GM12878 (cell line): ENCODE measurements at places on chromosomes 5 and 9.

DNA sequence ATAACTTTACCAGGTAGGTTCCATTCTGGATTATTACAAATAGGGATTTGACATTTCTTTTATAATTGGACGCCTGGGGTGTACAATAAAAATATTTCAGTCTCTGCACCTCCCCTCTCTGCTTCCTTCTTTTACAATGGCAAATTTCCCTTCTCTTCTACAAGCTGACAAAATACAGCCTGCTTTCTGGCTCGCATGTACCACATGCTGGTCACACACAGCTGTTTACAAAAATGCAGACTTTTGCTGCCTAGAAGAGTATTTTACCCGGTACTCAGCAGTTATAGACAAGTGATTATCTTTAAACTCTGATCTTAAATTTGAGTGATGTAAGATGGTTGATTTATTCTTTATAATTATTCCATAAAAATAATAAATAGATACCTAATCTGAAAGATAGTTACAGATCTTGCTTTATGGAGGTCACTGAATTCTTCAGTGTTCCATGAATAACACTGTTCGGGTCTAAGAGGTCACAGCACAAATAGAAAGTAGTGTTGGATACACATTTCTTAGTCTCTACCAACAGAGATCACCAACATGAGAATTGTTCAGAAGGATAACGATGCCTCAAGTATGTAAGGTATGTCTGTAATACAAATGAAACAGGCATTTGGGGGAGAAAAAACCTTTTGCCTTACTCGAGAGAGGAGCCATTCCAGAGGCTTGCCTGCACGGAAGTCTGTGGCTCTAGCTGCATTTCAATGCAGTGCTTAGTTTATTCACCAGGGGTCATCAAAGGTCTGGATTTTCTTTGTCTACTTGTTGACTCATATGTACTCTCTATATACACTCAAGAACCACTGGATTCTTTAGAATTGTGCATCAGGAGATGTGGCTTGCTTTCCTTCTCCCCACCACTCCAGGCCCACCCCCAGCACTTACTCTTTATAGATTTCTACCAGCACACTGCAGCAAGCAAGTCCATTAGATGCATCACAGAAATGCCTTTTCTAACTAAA, 206.6 kb upstream of the RFX3 start:
- peak; percentile 64 for DNase-seq

- no peak for DNase-seq
These were observed 1.1 kb upstream of the NADK2 start for GRCh38 chr5:36242534-36243485.

DNA sequence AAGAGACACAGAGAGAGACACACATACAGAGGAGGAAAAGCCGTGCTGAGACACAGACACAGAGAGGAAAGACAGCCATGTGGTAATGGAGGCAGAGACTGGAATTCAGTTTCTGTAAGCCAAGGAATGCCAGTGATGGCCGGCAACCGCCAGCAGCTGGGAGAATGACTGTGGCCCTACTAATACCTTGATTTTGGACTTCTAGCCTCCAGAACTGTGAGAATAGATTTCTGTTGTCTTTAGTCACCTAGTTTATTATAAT, 90.2 kb downstream of the TARS1 start:
- no peak for DNase-seq

DNA sequence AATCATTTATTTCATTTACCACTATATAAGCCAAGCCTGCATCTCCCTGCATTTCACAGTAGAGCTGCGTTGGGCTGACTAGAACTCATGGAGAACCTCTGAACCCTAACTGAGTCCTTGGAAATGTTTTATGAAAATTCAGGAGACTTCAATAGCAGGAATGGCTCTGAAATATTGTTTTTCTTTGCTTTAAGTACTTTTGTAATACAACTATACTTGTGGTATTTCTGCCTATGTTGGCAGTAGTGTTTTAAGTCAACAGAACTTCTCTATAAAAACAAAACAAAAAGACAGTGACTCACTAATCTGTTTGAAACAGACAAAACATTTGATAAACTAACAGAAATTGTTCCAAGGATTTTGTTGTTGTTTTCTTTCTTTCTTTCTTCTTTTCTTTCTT, 489.2 kb upstream of the MEF2C start:
- no peak for DNase-seq

- no peak for DNase-seq
These were observed 972.5 kb upstream of the CTNND2 start for GRCh38 chr5:12876541-12877298.

DNA sequence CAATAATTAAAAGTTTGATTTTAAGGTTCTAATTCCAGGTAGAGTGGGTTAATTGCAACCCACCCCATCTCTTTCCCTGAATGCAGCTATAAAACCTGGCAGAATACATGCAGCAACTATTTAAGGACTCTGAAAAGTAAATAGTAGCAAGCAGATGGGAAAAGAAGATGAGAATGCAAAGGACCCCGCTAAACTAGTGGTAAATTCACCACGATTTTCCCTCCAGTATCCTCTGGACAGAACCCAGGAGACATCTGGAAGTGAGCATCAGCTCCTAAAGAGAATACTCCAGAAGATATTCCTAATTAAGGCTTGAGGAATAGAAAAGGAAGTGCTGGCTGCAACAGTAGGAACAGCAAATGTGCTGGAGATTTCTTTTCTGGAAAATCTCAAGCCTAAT, 170.9 kb downstream of the FRMD3 start:
- no peak for DNase-seq

GRCh38 chr5:53083927-53084326, 25.6 kb downstream of the MOCS2 start:
- no peak for DNase-seq

- no peak for DNase-seq
These were observed 2.6 kb upstream of the FOXB2 start for GRCh38 chr9:77016526-77017504.

GRCh38 chr5:166906991-166907713, 1384.3 kb upstream of the WWC1 start:
- DNase-seq, result no peak

GRCh38 chr5:172274951-172275753, 8.4 kb downstream of the UBTD2 start:
- DNase-seq, result peak; percentile 55

- DNase-seq, result no peak
These were observed 89.8 kb upstream of the ELL2 start for GRCh38 chr5:96051401-96051830.

- DNase-seq, result no peak
These were observed 709 bp downstream of the UAP1L1 start for GRCh38 chr9:137077758-137078693.

DNA sequence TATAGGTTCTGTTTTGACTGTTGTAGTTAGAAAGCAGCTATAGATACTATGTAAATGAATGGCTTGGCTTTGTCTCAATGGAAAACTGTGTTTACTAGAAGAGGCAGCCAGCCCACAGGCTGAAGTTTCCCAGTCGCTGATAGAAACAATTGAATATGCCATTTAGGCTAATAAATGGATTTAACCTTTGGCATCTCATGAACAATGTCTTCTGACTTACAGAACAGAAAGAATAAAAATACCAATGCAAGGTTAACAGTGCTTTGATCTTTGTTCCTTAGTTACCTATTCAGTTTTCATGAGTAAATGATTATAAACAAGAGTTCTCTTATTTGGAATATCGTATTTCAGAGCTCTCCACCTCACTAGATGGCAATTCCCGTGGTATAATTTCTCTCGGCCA, 120.6 kb downstream of the PAM start:
- DNase-seq, result no peak

DNA sequence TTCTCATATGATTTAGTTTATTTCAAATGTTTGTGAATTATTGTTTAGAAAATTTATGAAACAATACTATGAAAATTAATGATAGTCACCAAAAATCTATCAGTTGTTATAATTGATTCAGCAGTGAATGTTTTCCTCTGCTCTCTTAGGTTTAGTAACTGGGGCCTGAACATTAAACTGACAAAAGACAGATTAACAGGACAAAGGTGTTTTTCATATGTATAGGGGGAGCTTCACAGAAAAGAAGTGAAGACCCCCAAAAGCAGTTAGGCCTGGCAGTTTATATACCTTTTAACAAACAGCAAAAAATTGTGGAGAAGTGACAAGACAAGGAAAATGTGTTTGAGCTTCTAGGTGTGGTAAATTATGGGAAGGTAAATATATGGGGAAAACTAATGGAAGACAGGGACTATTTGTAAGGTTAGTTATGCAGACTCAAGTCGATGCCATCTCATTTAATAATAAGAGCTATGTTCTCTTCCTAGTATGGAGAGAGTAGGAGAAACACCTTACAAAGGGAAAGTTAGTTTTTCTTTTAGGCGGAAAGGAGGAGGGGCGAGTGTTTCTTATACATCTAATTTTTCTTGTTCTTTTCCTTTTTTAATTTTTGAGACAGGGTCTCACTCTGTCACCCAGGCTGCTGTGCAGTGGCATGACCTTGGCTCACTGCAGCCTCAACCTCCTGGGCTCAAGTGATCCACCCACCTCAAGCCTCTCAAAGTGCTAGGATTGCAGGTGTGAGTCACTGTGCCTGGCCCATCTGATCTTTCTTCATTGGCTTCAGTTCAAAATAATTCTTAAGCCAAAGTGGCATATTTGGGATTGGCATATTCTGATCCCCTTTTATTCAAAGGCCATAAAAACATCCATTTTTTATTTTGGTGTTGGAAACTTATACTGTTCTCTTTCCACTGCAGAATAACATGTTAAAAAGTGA, 77.8 kb downstream of the C9orf153 start:
- DNase-seq, result no peak

DNA sequence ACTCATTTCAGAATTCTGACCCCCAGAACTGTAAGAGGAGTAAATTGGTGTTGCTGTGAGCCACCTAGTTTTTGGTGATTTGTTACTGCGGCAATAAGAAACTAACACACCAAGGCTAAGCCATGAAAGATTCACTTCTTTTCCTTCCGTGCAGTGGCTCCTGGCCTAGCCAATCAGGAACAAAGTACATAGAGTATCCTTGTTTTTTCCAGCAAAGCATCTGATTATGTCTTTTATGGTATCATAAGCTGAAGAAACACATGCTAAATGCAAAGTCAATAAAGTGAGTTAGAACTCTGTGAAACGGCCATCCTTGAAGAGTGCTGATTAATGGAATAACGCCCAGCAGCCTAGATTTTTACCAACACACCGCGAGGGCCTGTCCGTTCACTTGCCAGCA, 11.4 kb downstream of the RNF130 start:
- DNase-seq, result no peak

DNA sequence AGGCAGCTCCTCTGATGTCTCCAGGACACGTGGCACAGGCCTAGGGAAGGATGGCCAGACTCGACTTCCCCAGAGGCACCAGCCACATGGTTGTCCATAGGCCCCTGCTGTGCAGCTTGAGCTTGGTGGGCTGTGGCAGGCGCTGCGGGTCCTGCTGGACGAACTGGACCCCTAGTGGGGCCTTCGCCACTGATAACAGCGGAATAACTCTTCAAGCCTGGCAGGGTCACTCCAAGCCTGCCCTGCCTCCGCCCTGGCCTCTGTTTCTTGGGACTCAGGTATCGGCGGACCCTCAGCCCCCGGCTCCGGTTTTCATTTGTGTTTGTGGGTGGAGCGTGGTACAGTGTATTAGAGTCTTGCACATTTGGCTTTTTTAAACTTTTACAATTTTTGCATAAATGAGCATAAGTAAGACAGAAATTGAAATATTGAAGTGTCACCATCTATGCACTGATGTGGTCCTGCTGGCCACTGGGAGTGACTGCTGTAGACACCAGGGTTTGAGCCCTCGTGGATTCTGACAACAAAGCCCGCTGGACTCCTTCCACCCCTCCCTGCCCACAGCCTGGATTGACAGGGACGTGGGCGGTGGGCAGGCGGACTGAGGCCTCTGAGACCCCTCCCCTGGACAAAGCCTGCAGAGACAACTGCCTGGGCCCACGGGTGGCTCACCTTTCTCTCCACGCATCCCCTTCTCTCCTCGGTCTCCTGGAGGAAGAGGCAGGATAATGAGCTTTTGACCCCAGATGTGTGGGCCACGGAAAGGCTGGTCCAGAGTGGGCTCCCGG, 3.8 kb downstream of the FCN1 start:
- no peak for DNase-seq

DNA sequence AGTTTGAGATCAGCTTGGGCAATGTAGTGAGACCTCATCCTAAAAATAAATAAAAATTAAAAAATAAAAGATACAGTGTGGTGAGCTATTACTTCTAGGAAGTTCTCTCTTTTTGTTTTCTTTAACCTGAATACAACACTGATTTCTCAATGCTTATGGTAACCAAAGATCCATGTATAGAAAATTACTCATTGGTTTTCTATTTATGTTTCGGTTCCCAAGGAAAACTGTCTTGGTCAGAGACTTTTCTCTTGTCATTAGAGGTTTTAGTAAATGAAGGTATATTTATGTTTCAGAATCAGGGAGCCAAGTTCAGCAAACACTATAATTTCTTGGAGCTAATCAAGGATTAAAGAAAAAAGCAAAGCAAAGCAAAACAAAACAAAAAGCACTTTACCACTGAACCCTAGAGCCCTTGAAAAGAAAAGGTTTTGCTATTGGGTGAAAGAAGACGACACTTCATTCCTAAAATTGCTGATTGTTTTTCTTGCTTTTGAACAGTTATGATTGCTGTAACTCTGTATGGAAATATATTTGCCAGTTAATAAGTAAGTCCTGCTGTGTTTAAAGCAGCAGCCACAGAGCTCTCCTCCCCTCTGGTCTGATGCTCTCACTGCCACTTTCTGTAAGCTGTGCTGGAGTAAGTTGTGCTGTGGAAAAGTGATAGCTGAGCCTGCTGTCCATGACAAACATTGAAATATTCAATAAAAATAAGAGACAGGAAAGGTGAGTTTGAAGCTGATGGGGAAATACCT, 298.2 kb downstream of the CD180 start:
- DNase-seq, result no peak

DNA sequence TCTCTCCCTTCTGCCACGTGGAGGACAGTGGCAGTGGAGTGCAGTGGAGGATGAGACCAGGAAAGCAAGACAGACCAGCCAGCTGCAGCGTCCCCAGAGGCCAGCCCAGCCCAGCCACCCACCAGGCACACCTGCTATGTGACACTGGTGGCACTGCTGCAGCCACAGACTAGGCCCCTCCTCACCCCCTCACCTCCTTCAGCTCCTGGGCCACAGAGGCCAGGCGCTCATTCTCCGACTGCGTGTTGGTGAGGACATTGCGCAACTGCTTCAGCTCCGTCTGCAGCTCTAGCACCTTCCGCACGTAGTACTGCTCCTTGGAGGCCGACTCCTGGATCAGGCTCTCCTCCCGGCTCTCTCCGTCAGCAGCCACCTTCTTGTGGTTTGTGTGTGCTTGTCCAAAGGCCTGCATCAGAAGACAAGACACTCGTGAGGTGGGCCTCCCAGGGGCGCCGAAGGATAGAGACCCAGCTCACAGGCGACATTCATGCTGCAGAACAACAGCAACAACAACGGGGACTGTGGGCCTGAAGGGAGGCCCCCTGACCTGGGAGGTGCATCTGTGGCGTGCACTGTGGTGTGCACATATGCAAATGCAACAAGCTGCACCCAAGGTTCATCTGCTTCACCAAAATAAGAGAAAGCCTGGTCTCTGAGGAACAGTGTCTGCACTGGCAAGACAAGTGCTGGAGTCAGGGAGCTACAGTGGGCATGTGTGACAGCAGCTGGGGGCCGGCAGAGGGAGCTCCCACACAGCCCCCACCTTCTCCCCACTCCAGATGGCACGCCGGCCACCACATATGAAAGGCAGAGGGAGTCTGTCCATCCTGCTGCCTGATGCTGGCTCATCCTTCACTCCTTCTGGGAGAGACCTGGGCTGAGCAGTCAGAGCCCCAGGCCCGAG, 35.5 kb downstream of the BICD2 start:
- DNase-seq, result no peak
